Fibroblast of lung (primary cell): ENCODE measurements at places on chromosomes 4 and X. TPM values are rescaled to one million over a fixed set of nuclear protein-coding genes. Genes with fewer than 3 reads are reported as not detected.

DNA sequence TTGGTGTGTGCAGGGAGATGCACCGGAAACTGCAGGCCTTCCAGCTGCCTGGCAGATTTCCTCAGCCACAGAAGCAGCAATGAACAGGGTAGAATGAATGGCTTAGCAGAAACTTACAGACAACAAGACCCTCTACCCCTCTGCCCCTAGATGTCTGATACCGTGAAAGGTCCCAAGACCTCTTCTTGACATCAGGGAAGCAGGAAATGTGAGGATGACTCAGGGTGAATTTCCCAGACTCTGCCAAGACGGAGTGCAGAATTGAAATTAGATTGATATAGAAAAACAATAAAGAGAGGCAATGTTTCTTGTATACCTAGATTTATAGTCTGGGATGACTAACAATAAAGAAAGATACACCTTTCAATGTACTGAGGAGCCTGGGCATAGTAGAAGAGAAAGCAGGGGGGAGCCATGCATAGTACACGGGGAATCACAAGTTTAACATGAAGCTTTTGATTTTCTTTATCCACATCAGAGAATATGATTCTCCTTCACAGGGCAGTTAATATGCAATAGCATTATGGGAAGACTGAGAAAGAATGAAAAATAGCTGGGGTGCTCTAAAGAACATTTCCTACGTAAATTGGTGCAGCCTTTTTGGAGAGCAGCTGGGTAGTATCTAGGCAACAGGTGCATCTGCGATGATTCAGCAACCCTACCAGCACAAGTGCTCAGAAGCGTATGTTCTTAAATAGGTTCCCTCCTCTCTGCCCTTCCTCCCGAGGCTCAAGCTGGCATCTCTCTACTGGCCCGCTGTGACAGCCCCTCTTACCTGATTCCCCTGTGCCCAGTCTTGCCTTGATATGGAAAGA is 18.3 kb upstream of the CXCR3 start:
- no peak for DNase-seq

Gene SGMS2
- 63.7 and 70.4 TPM in 2 replicates for total RNA-seq

GRCh38 chr4:93722446-93722845 is 106.1 kb upstream of the ATOH1 start:
- no peak for DNase-seq

Gene LARP1B
- total RNA-seq = 16.8 and 18.5 TPM in 2 replicates

GRCh38 chr4:19508442-19508841 is 743.3 kb upstream of the SLIT2 start:
- no peak for DNase-seq

DNA sequence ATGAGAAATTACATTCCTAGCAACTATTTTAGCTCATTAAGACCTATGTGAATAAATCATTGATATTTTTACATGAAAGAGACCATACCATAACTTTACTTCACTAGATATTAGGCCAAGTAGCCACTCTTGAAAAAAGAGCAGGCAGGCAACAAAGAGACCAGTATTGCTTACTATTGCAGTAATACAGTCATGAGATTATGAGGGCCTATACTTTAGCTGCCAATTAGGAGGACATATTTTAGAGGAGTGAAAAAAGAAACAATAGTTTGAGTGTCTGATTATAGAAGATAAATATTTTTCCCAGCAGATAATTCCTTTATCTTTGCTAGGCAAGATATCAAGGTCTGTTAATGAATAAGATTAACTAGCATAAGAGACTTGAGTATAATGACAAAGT is 739.0 kb downstream of the GRID2 start:
- DNase-seq = no peak
